ENCODE measurements at places on chromosomes 5 and 9.
A peak's percentile ranks its signal among the peaks of the same experiment; 100 is the strongest.

DNA sequence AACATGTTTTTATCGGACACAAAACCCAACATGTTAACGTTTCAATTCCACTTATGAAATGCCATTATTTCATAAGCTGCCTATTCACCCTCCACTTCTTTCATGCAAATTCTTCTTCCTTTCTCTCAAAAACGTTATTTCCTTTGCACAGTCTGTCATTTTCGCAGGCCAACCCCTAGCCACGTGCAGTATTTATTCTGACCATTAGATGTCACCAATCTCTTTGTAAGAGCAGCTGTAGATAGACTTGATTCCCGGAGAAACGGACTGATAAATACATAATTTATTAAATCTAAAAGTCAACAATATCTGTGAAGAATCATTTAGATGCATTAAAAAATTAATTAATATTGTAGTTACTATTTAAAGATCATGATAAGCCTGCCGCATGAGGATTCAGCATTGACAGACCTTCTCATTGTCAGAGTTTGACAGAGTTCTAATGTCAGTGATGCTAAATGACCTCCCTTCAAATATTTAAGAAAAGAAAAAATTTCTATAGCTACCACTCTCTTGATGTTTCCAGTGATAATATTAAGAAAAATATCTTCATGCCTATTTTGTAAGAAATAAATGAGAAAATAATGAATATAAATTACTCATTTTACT lies 933.6 kb downstream of the CDH12 start:
- DNase-seq: peak; percentile 16

DNA sequence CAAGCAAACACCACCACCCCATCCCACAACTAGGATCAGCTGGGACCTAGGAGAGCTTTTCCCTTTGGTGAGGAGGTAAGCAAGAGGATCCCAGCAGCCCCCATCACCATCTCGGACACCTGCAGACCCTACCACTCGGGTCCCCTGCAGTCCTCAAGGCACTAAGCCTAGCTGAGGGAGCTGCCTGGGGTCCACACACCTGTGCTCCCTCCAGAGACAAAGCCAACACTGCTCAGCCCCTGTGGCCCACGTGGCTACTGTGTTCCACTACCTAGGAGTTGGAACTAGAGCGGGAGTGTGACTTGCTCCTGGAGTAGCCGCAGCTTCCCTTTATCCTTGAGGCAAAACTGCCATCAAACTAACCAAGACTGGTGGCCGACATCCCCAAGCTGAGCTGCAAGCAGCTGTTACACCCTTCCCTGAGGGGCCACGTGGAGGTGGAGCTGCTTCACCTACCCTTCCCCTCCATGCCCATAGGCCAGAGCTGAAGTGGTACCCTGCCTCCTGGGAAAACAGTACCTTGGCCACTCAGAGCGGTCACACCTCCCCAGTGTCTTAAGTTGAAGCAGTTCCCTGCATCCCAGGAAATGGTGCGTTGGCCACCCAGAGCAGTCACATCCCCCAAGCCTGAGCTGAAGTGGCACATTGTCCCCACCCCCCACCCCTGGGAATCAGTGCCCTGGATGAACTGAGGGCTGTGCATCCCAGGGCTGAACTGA lies 205.5 kb downstream of the CACNA1B start:
- DNase-seq: no peak

DNA sequence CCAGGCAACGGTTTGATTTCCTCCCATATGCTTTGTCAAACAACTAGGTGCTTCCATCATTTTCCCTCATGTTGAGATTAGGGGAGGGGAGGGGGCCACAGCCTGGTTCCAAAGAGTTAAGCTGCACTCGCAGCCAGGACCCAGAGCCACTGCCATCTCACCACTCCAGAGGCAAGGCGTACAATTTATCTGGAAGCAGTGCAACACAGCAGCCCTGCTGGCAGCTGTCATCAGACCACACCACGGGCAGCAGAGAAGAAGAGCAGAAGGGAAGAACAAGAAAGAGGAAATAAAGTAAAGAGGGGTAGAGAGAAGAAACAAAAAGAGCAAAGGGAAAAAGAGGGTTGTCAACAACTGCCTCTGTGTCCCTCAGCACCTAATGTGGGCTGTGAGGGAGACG lies 38.9 kb downstream of the MED27 start:
- DNase-seq: no peak

DNA sequence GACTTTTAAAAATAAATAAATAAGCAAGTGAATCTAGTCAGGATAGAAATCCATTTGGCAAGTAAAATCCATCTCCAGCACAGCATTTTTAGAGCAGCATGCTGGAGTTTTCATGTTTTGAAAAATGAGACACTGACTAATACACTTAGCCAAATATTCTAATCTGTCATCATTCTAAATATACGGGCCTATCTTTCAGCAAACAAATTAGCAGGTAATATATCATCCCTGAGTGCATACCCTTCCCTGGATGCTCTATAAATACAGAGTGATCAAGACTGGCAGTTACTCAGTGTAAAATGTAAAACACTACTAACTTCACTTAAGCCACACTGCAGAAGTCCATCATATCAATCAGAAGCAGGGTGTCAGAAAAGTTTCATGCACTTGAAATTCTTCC lies 58.4 kb downstream of the MLLT3 start:
- no peak for DNase-seq

GRCh38 chr5:111934511-111934910 lies 177.5 kb upstream of the NREP start:
- DNase-seq: no peak

DNA sequence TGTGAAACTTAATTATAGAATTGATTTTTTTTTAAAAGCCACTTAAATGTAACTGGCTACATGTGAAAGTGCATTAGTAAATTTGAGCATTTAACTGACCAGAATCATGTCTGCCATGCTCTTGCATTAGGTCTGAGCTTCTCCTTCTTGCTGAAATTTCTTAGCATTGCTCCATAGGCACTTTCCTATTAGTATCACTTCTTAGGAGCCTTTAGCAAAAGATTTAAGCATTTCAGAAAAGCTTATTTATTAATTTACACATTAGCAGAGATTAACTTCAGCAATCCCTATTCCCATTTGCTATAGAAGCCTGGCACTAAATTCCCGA lies 211.0 kb downstream of the SNX18 start:
- no peak for DNase-seq

DNA sequence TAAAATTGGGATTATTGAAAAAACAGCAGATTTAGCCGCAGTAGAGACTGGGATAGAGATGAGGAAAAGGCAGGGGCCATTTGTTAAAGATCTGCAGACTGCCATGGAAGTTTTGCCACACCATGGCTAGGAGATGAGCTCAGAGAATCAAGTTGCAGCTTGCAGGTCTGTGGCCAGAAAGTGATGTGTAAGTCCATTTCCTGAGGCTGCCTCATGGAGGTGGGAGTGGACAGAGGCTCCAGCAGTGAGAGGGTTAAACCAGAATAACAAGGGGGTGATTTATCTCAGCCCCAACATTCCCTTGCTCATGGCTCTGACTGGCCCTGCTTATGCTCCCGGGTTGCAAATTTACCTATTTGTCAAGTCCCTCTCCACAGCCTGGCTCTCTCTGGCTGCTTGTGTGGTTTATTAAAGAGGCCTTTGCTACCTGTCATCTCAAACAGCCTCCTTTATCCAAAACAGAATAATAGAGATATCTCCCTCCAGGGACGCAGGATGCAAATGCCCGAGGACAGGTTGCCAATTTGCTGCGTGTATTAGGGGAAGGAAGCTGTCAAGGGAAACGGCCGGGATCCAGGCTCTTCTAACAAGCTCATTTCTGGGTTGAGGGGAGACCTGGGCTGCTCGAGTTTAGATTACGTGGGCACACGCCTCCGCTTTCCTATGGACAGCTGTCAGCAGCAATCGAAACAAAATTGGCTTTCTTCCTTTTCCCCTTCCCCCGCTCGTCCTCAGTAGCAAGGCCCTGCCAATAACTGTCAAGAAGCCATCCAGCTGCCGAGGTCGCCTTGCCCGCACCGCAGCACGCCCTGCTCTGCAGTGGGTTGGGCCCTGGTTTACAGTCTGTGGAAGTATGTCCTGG lies 72.8 kb upstream of the PITX1 start:
- DNase-seq: no peak

- DNase-seq: no peak
These were observed 312.1 kb downstream of the CDH12 start for GRCh38 chr5:22541037-22541436.

DNA sequence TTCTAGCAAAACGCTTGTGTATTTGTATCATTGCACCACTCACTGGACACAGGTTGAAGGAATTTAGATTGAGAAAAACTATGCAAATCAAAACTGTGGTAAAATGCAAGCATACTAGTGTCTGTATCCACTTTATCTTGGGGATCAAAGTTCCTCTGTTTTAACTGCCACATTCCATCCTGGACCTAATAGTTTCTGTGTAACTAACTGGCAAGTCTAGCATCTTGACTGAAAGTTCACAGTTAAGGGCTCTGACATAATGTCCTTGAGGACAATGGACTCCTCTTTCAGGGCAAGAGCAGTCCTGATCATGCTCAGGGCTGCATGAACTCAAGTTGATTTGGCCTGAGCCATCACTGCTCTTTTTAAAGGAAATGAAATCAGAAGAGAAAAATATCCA lies 30.7 kb downstream of the NFIB start:
- no peak for DNase-seq

GRCh38 chr5:132209901-132210545 lies 17.6 kb downstream of the P4HA2 start:
- DNase-seq: no peak

DNA sequence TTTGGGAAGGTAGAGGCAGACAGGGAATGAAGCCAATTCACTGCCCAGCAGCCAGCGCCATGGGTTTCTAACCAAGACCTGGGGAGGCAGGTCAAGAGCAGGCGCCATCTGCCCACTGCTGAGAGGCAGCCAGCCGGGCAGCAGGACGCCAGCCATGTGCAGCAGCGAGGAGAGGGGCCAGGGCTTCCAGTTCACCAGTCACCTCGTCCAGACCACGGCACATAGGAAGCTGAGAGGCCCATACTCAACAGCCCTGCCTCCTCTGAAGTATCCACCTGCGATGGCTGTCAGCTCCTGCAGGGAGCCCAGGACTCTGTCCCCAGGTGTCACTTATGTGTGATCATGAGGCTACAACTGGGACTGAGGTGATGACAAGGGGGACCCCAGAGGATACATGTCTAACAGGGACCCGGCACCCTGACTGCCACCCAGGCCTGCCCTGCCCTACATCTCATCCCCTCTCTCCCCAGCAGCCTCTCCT lies 30.1 kb downstream of the IPPK start:
- DNase-seq: no peak

DNA sequence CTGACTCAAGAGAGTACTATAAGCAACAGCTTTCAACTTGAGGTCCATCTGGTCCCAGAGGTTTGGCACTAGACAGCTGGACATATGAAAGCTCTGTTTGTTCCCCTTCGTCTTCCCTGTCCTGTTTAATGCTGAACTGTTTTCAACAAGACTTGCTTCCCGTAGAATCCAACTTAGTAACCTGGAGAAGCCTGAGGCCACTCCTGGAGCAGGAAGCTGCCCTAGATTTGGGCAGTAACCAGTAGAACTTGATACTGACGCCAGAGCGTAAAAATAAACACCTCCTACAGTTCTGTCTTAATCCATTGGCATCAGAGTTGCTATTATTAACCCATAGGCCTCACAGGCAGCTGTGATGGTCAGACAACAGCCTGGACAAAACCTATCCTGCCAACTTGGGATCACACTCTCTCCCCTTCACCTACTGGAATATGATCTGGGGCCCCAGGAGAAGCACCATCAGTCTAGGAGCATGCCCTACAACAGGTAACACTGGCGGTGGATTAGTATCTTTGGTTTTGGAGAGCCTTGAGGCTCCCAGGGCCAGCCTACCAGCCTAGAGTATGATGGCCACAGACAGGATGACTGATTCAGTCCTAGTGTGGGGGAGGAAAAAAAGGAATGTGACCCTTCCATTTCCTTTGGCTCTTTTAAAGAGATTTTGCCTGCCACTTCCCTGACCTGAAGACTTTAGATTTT lies 29.2 kb downstream of the RUSC2 start:
- DNase-seq: no peak

DNA sequence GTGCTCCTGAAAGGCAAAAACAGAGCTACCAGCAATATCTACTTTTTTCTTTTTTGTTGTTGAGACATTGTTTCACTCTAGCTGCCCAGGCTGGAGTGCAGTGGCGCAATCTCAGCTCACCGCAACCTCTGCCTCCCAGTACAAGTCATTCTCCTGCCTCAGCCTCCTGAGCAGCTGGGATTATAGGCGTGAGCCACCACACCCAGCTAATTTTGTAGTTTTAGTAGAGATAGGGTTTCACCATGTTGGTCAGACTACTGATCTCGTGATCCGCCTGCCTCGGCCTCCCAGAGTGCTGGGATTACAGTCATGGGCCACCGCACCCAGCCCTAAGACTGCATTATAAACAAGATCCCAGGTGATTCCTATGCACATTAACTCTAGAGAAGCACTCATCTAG lies 17.0 kb downstream of the PLPP1 start:
- no peak for DNase-seq

DNA sequence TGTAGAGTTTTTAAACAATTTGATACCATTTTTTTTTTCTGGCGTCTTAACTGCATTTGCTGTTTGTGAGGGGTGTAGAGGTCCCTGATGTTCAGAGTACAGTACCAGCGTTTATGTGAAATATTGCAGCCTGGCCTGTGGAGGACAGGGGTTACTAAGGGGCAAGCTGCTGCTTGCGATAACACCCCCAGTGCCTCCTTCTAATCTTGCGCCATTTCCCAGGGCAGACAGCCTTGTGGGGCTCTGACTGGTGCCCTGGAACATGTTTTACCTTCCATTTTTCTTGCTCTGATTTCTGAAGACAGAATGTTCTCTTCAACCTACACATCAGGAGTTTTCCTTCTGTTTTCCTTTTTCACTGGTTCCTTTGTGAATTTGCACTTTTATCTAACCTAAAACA lies 142.9 kb downstream of the DOCK8 start:
- no peak for DNase-seq

GRCh38 chr5:38615981-38616451 lies 59.6 kb upstream of the LIFR start:
- no peak for DNase-seq

DNA sequence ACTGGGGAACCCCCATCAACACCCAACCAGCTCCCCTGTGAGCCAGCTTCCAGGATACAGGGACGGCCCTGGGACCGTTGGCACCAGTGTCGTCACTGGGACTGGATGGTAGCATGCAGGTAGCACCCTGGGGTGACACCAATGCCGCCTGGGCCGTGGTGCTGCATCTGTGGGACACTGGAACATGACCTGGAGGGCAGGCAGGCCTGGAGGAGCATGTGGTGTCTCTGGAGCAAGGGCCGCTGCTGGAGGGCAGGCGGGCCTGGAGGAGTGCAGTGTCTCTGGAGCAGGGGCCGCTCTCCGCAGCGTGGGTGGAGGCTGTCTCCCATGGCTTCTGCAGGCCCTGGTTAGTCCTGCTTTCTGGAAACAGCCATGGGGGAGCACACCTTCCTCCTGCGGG lies 13.1 kb downstream of the LPCAT1 start:
- DNase-seq: peak; percentile 8

GRCh38 chr9:72322259-72322658 lies 42.7 kb downstream of the ZFAND5 start:
- no peak for DNase-seq

- no peak for DNase-seq
These were observed 12.0 kb downstream of the URM1 start for GRCh38 chr9:128383007-128383753.

DNA sequence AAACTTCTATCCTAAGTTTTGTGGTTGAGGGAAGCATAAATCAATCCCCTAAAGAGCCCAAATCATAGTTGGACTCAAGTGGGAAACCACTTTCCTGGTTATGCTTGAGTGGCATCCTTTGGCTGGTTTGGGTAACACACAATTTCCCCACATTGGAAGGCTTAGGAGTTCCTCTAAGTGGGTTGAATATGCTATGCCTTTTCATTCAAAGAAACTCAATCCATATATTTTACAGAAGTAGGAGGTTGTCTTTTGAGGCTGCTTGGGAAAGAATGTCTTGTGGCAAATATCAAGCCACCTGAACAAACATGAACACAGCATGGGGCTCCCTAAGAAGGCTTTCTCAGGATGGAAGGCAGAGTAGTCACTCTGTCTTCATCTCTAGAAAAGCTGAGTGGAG lies 121.1 kb downstream of the SPATA31D1 start:
- no peak for DNase-seq
